GM12865 (cell line): ENCODE measurements at places on chromosomes 11 and 22.

GRCh38 chr11:21410513-21410912, 741.1 kb downstream of the NELL1 start:
- no peak for DNase-seq

DNA sequence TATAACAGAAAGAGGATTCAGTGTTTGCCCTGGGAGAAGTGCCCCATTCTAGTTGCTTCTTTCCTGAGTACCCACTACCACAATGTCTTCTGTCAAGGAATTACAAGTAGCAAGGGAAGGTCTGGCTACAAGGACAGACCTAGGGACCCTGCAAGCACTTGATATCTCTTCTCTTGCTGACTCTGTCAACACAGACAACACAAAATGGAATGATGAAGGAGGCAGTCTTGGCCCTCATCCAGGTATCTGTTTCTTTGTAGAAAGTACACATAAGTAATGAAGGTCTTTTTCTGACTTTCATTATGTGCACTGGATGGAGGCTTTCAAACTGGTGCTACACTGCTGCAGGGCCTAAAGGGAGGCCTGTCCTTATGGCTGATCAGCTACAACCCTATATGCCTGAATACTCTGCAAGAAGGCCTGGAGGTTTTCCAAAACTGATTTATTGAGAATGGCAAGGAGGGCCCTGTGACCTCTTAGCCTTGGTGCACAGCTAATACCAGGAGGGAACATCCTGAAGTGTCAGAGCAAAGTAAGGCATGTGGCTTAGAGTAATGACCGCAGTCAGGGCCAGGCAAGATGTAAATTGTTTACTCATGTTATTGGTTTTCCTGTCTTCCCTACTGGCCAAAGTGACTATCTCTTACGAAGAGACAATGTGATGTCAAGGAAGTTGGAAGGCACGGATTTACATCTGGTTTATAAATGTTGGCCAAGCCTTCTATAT, 31.2 kb downstream of the GAB2 start:
- no peak for DNase-seq

- no peak for DNase-seq
Observed at GRCh38 chr11:128550261-128550821, 37.0 kb downstream of the ETS1 start.

GRCh38 chr22:29080106-29080975, 7.5 kb downstream of the KREMEN1 start:
- no peak for DNase-seq
